ENCODE measurements at places on chromosomes 11 and 22.

GRCh38 chr11:2812371-2812991, 73.1 kb downstream of the CDKN1C start:
- DNase-seq, result no peak

GRCh38 chr11:76030968-76031590, 175.2 kb downstream of the WNT11 start:
- no peak for DNase-seq

DNA sequence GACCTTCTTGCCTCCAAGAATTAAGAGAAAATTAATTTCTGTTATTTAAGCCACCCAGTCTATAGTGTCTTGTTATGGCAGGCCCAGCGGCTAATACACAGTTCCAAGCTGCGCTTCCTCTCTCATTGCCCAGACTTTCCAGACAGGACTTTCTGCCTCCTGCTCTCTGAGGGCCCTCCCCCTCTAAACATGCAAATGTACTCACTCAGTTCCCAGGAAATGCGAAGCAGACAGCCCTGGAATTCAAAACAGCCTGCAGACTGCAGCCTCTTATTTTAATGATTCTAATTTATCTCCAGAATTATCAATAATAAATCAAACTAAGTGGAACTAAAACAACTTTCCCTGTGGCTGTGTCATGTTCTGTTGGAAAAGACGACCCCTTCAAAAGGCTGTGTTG, 115.5 kb upstream of the ISX start:
- DNase-seq, result no peak

- DNase-seq, result no peak
Measured at GRCh38 chr22:19292458-19293230, 1.1 kb upstream of the CLTCL1 start.

DNA sequence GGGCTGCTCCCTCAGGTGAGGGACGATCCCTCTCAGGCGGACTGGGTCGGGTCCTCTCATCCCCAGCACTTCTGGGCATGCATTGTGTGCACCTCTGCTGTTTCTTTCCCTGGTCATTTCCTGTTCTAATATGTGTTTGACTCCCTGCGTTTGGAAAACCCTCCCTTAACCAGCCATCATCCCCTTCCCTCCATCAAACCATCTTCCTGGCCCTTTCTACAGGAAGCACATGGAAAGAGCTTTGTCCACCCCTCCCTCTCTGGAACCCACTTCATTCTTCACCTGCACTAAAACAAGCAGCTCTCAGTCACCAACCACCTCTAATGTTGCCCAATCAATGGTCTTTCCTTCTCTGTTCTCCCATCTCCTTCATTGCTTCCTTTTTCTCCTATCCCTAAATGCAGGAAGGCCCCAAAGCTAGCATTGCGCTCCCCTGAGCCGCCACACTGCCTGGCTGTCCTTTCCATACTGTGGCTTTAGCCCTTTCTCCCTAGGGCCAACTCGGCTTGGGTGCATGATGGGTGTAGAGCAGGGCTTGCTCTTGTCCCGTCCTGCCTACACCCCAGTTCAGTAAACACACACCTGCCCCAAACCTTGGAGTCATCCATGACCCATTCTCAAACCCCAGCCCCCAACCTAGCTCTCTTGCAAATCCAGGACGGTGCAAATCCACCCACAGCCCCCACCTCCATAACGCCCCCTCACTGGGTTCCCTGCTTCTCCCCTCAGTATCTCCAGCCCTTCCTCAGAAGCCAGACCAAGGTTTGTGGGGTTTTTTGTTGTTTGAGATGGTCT, 5.4 kb upstream of the GAS2L1 start:
- no peak for DNase-seq

- DNase-seq, result no peak
Measured at GRCh38 chr11:110763249-110764011, 51.2 kb upstream of the ARHGAP20 start.

DNA sequence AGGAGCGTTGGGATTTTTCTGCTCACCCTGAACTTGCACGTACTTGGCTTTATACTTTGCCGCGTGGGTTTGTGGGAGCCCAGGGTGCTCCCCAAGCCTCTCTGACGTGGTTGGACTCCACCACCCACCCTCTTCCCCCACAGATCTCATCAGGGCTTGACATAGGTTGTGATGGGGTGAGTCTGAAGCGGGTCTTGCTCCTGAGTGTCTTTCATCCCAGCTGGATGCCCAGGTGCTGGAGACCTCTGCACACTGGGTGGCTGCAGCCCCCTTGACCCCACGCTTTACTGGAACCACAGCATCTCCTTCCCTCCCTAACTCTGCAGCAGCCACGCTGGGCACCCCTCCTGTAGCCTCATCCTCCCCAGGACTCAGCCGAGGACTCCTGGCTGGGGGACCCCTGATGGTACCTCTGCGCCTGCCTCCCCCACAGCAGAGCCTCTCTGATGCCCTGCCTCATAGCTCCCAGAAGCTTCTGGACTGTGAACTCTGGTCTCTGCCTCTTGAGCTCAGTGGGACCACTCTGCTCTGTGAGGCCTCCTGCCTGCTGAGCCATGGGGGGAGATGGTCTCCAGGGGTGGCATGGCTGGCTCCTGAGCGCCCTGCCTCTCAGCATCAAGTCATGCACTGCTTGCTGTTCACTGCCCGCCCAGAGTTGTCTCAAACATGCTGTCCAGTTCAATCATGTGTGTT, 45.2 kb downstream of the MYEOV start:
- no peak for DNase-seq

GRCh38 chr11:63918507-63919191, 1.7 kb upstream of the RCOR2 start:
- DNase-seq, result no peak

DNA sequence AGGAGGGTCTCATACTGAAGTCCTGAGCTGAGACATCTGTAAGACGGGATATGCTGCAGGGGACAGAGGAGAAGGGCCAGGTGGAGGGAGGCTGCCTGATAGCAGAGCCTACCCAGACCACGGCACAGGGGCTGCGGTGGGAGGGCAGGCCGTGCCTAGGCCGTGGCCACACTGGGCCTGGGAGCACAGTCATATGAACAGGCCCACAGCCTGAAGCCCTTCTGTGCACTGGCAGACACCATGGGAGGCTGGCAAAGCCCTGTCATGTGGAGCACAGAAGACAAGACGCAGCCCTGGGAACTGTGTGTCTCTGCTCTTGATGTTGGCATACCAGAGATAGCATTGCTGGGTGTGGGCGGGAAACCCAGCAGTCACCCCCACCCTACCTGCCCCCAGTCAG, 3.3 kb downstream of the SPATA19 start:
- DNase-seq, result no peak

DNA sequence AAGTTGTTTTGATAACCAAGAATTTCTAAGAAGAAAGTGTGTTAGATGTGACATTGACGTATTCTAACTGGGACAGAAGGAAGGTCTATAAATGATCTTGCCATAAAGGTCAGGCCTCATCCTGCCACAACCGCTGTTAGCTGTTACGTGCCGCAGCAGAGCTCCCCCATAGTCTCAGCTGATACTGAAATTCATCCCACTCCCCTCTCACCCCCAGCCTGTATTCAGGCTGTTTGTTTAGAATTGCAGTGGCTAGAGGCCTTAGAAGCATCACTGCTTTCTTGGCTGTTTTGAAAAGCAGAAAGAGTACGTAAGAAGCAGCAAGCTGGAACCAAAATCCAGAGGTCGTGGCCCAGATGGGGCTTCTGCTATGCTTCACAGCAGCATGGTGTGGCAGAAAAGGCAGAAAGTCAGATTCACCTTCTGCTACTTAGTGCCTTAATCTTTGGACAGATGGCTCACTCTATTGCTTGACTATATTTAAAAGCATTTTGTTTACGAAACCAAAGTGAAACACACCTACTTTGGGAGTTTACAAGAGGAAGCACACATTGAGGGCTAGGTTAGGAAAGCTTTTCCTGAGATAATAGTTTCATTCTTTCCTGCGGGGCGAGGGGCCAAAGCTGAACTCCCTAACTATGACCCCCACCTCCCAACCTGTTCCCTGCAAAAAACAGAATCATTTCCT, 950 bp upstream of the LAYN start:
- no peak for DNase-seq

DNA sequence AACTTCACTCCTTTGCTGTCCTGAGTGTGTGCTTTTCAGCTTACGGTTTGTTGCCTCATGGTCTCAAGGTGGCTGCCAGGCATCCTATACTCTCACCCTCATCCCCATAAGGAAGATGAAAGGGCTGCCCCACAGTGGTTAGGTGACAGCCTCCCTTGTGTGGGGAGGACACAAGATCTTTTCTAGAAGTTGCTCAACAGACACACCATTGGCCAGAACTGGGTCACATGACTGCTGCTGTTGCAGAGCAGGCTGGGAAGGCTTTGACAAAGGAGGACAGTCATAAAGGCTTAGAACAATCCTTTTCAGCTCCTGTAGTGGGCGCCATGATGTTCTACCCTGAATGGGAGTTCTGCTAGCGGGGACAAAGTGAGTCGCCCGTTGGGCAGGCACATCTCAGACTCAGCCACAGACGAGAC, 69.7 kb upstream of the RASD2 start:
- peak; percentile 17 for DNase-seq

DNA sequence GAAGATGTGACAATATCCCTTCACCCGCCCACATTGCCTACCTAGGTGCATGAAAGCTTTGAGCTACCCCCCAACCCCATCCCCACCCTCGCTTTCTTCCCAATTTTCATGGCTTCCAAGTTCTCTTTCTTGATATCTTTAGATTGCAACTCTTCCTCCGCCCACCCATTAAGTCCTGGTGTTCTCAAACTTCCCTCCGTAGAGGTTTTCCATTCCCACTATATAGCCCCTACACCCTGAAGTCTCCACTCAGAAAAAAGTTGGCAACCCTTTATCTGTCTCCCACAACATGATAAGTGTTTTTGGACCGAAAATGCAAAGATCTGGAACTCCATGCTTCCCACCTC, 572 bp downstream of the ZNF70 start:
- no peak for DNase-seq

- no peak for DNase-seq
Measured at GRCh38 chr11:83678831-83679584, 392.8 kb upstream of the CCDC90B start.

DNA sequence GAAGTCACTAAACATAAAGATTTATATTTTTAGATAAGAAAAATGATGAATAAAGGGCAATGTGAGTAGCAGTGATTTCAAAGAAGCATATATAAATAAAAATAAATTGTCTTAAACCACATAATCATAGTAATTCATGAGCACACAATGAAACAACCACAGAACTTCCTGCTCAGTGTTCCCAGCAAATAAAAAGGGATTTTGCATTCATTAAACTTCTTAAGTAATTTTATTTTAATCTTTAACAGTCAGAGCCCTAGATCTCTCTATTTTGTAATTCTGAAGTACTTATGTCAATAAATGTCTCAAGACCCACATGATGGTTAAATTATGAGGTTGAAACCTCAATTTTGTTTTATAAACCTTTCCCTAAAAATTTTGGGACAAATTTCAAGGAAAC, 14.5 kb upstream of the MMP20 start:
- DNase-seq, result no peak

DNA sequence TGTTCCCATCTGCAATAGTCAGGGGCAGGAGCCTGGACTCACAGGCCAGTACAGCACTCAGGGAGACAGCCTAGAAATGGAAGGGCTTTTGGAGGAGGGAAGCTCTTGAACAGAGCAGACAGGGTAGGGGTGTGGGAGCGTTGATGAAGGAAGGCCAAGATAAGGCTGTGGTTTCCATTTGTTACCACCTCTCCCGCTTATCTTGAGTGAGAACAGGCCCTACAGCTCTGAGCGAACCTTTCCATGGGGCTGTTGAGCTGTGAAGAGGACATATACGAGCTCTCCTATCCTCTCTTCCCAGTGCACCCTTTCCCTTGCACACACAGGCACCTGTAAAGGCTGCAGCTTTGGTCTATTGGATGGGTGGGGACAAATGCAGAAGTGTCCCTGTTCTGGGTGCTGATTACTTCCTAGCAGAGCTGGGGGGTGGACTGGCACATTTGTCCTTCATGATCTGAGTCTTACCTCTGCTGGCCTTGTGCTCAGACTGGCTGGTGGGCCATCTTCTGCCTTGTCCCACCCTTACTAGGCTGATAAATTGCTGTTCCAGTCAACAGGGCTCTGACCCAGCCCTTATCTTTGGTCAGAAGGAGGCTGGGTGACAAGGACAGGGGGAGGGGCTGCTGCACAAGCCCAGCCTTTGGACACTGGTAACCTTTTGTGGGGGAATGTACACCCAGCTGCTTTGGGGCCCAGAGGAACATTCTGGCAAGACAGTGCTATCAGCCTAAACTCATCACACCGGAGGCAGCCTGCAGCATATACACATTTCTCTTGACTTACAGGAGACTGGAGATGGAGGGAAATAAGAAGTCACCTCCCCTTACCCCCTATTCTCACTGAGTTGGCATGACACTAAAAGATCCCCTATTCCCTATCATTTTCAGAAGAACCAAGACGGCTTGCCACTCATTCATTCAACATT, 80.1 kb upstream of the NNMT start:
- peak; percentile 87 for DNase-seq

DNA sequence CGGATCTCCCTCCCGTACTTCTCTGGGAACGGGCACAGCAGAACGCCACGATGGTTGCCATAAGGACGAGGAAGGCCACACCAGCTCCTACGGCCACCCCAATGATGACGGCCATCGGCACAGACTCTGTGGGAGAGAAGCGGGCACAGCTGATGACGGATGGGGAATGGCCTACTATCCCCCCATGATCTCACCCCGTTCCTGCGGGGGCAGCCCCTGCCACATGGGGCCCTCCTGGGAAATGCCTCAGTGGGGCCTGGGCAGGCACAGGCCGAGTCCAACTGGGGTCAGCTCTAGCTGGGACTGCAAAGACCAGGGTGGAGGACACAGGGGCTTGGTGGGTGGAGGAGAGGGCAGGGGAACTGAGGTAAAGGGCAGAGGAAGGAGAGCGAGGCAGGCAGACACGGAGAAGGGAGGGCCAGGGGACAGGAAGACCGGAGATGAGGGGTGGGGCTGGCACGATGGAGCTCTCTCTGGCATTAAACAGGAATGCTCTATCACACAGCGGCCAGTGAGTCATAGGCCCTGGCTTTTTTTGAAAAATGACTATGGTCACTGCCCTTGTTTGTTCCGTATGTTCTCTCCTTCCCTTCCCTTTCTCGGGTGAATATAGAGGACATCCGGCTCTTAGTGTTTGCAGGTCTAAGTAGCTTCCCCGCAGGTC, 76.0 kb downstream of the ST3GAL4 start:
- DNase-seq, result no peak

DNA sequence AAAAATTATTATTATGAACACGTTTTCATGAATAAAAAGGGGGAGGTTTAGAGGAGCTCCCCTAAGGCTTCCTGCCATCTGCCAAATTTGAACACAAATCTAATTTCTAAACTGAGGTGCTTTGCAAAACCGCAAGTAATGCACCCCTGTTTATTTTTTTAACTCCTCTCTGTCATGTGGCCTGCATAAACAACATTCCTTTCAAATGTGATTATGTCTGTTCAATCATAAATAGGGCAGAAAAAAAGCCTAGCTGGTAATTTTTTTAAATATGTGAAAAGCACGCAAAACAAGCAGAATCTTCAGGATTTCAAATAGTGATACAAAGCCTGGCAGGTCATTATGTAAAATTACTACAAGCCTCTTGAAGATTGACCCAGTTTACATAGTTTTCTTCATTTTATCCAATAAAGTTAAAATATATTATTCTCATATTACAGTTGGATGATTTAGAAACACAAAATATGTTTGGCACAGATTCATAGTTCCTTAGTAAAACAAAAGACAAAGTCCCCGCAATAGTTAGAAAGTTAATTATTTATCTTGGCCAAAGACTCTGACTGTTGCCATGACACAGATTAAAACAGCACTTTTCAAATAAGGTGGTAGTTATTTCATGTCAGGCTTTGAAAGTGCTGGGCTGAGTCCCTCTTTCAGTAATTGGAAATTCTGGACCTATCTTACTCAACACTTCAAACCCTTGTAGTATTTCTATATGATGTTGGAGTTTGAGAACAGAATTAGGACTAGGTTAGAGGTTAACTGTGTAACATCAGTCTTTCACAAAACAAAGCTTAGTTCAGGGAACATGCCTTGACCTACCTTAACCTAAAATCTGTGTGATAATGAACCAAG, 200.3 kb upstream of the MPPED2 start:
- no peak for DNase-seq
